Frontal cortex (tissue), 4 donors: ENCODE measurements at places on chromosomes 1 and 21. TPM values are rescaled to one million over a fixed set of nuclear protein-coding genes. Genes with fewer than 3 reads are reported as not detected.

The MXRA8 gene
- total RNA-seq: 10.2 TPM

The CR1 gene
- total RNA-seq: 0.41 TPM

The CLIC6 gene
- under 0.01 TPM for total RNA-seq

The PCSK9 gene
- 4.1 TPM for total RNA-seq

The RUNX3 gene
- total RNA-seq: not detected

The PTPRC gene
- 2.9 TPM for total RNA-seq

The NENF gene
- 21.2 TPM for total RNA-seq

The SRM gene
- total RNA-seq: 18.3 TPM

The PPIE gene
- total RNA-seq: 25.3 TPM

The SLC45A3 gene
- 2.0 TPM for total RNA-seq

The RCAN3 gene
- 16.3 TPM for total RNA-seq

The ADCY10 gene
- total RNA-seq: 0.41 TPM

The SETD4 gene
- 25.3 TPM for total RNA-seq

The OR2M3 gene
- total RNA-seq: under 0.01 TPM

The RGS7 gene
- 20.0 TPM for total RNA-seq

The HSD3B2 gene
- not detected for total RNA-seq

The RYR2 gene
- 29.8 TPM for total RNA-seq

The NCF2 gene
- total RNA-seq: 4.9 TPM

The C1orf94 gene
- under 0.01 TPM for total RNA-seq

The PBX1 gene
- total RNA-seq: 197 TPM

The ARL8A gene
- total RNA-seq: 99.1 TPM

The ZNF648 gene
- total RNA-seq: under 0.01 TPM

The OR2L5 gene
- 0.41 TPM for total RNA-seq

The CIART gene
- 2.0 TPM for total RNA-seq

The TGFB2 gene
- total RNA-seq: 19.6 TPM

The BGLAP gene
- not detected for total RNA-seq

The SPSB1 gene
- total RNA-seq: 2.9 TPM

The NCAM2 gene
- 63.6 TPM for total RNA-seq

The FAM151A gene
- total RNA-seq: not detected

The WNT9A gene
- 1.2 TPM for total RNA-seq

The RHOC gene
- 35.1 TPM for total RNA-seq

The GJA8 gene
- not detected for total RNA-seq

The TSPAN2 gene
- 31.8 TPM for total RNA-seq

The OR2W3 gene
- total RNA-seq: 2.9 TPM

The PLCH2 gene
- 9.0 TPM for total RNA-seq

The BLACAT1 gene
- total RNA-seq: 0.41 TPM

The CRTC2 gene
- total RNA-seq: 2.4 TPM

The EDEM3 gene
- 93.3 TPM for total RNA-seq

The HSPG2 gene
- 4.5 TPM for total RNA-seq

The SFN gene
- total RNA-seq: under 0.01 TPM

The TXNIP gene
- total RNA-seq: 125 TPM

The IL23R gene
- total RNA-seq: not detected

The A3GALT2 gene
- total RNA-seq: not detected
